Epithelial cell of prostate (primary cell): ENCODE measurements at places on chromosomes 5 and 9.

- DNase-seq, result peak; percentile 3
These were observed 145.0 kb upstream of the SLC28A3 start for GRCh38 chr9:84485539-84485938.

DNA sequence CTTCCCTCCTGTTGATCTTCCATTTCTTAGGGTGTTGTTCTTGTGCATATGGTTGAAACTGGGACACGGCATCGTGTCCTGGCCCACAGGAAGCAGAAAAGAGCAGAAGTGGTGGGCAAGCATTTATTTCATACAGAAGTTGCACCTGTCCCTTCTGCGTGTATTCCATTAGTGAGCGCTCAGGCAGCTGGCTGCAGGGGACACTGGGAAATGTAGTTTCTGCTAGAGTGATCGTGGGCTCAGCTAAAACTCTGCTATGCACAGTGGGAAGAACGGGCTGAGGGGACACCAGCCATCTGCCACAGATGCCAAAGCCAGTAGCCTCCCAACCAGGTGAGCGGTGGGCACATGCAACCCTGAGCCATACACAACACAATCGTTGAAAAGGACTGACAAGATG lies 57.4 kb upstream of the ASS1 start:
- no peak for DNase-seq

GRCh38 chr5:79241535-79241979 lies 5.6 kb downstream of the JMY start:
- no peak for DNase-seq

DNA sequence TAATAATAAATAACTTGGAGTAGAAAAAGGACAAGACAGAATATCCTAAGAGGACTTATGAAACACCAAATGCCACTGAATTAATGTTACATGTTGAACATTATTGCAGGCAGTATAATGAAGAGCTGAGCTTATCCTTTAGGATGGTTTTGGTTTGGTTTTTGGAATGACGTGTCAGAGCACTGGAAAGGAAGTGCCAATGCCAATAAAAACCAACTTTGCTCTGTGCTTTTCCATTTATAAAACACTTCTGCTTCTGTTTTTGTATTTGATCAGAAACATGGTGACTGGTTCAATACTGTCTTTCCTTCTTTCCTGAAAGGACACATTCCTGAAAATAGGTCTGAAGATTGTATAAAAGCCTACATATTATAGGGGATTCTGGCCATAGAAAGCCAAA lies 4.2 kb downstream of the MEGF10 start:
- DNase-seq, result no peak

DNA sequence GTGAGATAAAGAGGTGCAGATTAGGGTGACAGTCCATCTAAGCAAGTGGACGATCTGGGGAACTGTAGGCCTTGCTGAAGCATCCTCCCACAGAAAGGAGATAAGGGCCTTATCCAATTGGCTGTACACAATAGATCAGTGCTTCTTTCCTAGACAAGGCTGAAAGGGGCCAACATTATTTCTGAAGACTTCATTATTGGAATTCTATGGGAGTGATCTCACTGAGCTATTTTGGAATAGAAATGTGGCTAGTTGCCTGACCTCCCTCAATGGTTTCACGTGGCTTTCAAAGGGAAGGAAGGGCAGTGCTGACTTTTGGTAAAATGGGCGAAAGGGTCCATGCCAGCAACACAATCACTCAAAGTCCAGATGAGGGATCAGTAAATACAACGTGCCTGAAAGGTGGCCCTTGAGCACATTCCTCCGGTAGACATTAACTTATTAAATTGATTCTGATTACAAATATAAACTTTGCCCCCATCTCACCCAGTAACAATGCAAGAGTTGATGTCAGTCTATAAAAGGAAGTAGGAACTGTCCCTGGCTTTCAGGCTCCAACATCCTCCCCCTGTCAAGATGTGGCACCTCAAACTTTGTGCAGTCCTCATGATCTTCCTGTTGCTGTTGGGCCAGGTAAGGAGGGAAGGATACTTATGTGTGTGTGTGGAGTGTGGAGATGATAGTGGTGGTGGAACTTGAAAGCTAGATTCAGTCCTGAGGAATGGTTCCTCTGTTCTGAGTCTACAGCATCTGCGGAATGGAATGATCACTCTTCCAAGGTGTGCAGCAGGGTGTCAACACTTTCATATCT lies at the start of gene LEAP2:
Gene LEAP2, plus strand, starts transcription at position 550 of the 811 bp plus-strand sequence. Its CDS starts 27 bp downstream, at position 577.
- no peak for DNase-seq

GRCh38 chr9:24986331-24986730 lies 440.6 kb upstream of the IZUMO3 start:
- no peak for DNase-seq

DNA sequence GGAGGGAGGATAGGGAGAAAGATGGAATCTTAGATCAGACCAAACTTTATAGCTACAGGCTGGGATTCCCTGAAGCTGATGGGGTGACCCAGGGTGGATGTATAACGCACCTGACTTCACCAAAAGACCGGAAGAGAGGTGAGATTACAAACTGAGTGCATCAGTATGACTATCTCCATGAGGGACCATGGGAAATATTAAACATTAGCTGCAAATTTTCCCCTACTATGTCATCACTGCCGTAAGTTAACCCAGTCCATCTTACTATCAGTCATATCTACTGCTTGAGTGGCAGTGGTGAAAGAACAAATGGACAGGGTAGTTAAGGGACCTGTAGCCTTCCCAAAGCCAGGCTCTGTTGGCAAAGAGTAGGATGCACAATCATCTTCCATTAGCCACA lies 368.3 kb downstream of the EFNA5 start:
- DNase-seq, result no peak

DNA sequence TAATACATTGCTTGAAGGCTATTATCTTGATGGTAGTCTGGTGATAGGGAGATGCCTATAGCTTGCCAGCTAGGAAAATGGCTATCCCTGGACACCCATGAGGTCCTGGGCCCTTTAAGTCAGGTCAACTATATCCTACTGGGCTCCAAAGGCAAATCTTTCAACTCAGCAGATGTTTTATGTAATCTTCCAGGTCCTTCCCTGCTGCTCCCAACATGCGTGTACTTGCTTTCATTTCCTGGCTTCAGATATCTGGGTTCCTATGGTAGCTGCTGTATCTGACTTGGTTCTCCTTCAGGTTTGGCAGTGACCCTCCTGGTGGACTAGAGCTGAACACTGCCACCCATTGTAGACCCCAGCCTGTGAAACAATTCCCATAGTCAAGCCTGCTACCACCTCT lies 32.4 kb upstream of the GAS1 start:
- DNase-seq, result no peak

- no peak for DNase-seq
These were observed 25.0 kb upstream of the OCLN start for GRCh38 chr5:69467442-69468225.
